ENCODE measurements at places on chromosomes 16 and 17.

GRCh38 chr16:14641926-14642325 is 9.2 kb downstream of the BFAR start:
- DNase-seq = no peak

DNA sequence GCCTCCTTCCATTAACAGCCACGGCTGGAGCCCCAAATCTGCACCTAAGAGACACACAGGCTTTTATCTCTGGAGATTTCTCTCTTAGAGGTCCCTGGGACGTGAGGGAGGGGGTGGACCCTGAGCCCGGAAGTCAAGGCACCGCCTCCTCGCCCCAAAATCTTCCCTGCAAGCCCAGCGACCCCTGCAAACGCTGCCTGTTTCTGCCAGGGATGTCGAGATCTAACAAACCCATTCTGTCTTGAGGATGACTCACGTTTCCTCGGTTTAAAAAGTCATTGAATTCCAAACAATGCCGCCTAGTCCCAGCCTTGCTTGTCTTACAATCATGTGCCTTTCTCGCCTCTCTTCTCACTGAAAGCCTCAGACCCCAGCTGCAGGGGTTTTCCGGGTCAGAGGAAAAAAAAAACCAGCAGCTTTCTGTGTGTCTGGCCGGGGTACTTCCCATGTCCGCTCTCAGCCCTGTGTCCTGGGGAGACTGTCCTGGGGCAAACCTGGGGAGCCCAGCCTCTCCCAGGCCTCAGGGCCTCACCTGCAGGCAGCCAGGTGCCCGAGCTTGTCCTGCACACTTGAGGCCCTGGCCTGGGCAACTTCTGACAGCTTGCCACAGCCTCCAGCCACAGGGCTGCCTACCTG is 15.4 kb downstream of the ARL2BP start:
- no peak for DNase-seq

DNA sequence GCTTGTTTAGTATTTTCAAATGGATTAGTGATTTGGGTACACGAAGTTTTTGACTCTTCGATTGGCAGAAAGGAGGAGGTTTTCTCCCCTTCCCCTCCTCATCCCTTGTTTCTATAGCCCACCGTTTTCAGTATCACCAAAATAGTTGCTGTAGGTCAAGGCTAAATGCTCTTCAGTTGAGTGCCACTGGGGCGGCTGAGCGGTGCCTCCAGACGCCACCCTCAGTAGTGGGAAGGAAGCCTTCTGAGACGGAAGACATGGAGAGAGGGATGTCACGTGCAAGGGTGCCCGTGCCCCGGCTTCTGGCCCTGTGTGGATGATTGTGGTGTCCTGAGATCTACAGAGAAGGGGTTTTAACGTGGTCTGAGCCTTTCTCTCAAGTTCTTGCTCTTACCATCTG is 39.7 kb upstream of the CRISPLD2 start:
- no peak for DNase-seq

DNA sequence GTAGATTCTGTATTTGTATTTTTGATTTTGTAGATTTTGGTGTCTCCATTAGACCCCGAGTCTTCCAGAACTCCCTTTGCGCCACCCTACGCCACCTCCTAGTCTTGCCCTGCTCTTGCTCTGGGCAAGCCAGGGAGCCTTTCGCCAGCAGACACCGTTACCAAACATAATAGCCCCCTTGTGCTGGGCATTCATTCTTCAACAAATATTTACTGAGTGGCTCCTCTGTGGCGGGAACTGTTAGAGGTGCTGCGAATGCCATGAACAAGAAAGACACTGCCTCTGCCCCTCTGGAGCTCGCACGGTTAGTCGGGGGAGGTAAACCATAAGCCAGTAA is 841 bp upstream of the GPT2 start:
- DNase-seq = no peak

GRCh38 chr16:77062878-77063675 is 127.9 kb upstream of the MON1B start:
- no peak for DNase-seq

DNA sequence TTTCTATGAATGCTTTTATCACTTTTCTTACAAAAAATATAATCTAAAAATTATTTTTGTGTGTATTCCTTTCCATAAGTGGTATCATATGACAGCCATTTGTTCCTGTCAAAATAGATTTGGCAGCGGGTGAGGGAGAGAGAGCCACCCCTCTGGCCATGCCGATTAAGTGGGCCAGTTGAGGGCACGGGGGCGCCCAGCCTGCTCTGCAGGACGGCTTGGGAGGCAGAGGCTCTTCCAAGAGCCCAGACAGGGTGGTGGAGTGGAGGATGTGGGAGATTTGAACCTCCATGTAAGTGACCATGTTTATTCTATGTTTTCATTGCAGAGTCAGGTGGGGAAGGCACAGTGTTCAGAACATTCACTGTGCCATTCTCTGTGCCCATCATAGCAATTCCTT is 88.8 kb downstream of the IRX3 start:
- no peak for DNase-seq

DNA sequence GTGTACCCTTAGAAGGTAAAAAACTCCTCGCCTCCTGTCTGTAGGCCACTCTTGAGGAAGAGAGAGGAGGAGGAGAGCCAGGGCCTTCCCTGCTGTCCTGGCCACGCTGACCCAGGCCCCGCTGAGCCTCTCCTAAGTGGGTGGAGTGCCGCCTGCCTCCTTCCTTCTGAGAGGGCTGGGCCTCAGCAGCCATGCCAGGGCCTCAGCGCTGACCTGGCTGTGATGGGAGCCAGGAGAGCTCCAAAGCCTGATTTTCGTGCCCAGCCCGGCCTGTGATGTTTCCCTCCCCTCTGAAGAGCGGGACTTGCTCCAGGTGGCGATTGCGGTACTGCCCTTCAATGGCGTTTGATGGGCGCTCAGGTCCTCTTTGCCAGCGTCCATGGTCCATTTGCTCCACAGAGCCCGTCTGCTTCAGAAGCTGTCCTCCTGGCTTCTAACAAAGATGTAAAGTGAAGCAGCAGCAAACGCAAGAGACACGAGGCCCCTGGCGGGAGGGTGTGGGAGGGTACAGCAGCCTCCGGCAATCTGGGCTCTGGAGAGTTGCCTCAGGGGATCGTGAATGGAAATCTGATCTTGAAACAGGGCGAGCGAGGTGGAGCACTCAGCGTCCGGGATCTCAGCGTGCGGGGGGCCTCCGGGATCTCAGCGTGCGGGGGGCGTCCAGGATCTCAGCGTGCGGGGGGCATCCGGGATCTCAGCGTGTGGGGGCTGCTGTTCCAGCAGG is 93.5 kb downstream of the NPIPB11 start:
- no peak for DNase-seq

DNA sequence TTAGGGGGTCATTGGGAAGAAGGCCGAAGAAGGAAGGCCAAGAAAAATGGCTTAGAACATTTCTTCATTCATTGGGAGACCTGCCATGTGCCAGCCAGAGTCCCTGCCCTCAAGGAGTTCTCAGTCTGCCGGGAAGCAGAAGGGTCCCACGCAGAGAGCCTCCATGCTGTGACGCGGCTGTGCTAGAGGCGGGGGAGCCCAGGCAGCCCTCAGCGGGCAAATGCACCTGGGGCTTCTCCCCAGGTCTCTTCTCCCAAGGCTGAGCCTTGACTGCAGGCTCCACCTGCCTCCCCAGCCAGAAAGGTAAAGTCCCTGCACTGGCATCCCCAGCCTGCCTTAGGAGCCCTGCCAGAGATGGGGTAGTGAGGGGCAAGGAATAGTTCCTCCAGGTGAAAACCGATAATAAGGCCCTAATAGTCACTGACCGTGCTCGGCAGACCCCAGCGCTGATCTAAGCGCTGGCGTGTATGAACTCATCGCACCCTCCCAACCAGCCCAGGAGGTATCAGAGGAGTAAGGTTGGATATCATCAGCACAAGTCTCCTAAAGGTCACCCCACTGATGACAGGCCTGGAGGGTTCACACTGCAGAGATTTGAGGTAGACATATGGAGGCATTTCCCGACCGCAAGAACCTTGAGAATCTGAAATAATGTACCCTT is 6.0 kb upstream of the CDR2L start:
- no peak for DNase-seq

DNA sequence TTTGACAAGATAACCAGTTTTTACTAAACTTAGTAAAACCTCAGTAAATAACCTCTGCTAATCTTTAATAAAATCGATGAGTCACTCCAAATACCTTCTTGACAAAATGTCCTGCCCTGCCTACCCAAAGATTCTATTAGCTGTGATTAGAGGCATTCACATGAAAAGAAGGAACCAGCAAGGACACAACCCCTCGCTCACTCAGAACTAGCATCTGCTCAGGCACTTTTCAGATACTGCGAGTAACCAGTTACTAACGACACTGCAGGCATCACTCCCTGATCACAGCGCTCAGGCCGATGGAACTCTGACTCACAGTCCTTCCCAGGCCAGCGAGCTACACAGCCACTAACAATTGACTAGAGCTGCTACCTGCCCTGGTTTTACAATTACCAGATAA is 24.3 kb downstream of the PELP1 start:
- DNase-seq = no peak

- DNase-seq = peak; percentile 24
These were observed at the start of gene CACNA1H for GRCh38 chr16:1152651-1153259. TSS of gene CACNA1H (plus strand) at chr16:1153106. CDS start at chr16:1153738, 632 bp downstream.

GRCh38 chr17:32302860-32303649 is 37.4 kb downstream of the RHBDL3 start:
- DNase-seq = no peak

- DNase-seq = no peak
These were observed 42.1 kb downstream of the GPRC5B start for GRCh38 chr16:19842426-19843157.

DNA sequence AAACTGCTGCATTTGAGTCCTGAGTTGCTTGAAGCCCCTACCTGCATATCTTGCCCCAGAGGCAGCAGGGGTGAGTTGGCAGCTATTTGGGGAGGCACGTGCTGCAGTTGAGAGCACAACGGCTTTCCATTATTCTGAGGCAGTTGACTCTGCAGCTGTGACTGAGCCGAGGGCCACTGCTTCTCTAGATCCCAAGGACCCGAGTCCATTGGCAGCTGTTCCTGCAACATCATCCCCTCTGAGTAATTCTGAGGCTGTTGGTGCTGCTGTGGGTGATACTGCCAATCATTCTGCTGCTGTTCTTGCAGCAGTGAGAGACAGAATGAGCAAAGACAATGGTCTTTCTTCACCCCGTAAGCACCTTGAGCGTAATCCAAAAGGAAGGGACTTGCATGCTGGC is 12.7 kb downstream of the TERF2IP start:
- no peak for DNase-seq

DNA sequence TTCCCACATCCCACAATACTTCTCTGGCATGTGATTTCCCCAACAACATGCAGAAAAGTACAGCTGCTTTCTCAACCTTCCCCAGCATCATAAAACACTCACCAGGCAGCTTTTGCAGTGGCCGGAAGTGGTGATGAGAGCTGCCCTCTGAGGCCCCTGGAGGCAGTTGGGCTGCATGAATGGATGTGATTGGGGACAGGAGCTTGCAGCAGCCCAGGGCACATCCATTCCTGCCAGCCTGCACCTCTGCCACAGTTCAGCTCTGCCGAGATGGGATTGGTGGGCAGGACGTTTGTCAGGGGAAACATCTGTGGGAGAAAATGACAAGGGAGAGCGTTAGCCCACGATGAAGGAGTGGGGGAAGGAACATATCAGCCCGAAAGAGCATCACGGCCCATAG is 19.8 kb downstream of the NUBP1 start:
- DNase-seq = no peak

- DNase-seq = peak; percentile 60
These were observed 27.1 kb downstream of the GNPTG start for GRCh38 chr16:1378804-1379303.

- no peak for DNase-seq
These were observed 112.7 kb downstream of the VPS53 start for GRCh38 chr17:601926-602303.

DNA sequence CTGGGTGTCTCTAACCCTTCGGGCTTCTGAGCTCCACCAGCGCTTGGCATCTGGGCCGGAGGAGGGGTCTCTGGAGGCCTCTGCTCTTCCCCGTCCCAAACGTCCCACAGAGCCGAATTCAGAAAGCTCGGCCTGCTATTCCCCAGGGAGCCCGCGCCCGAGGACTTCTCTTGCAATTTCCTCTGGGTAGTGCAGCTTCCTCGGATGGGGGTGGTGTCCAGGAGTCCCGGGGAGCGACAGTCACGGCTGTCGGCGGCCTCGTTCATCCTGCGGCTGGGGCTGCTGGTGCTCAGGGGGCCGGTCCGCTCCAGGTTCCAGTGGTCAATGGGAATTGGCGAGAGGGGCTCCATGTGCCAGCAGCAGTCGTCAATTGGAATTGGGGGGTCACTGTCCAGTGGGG is 11.8 kb upstream of the NLRC3 start:
- no peak for DNase-seq

DNA sequence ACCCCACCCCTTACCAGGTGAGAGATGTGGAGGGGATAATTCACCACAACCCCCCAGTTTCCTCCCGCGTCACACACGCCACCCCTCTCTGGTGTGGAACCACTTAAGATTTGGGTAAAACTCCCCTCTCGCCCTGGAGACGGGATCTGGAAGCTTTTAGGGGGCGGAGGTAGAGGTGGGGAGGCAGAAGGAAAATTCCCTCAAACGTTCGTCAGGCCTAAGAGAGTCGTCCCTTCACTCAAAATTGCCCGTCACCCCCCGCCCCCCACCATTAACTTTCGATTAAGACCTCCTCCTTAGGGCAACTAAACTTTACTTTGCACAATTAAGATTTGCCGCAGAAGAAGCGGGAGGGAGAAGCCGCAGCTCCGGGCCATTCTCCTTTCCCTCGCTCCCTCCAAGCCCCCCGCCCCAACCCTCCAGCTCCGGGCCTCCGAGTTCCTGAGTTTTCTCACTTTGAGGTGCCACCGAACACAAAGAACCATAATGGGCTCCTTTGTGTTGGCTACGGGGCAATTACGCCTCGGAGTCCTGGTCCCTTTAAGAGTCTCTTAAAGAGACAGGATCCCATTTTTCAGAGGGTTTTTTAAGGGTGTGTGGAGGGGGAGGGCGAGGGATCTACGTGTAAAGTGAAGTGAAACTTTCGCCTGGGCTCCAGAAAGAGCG is 985 bp upstream of the FZD2 start:
- DNase-seq = no peak

GRCh38 chr17:34412965-34413441 is 50.0 kb upstream of the CCL1 start:
- DNase-seq = no peak

DNA sequence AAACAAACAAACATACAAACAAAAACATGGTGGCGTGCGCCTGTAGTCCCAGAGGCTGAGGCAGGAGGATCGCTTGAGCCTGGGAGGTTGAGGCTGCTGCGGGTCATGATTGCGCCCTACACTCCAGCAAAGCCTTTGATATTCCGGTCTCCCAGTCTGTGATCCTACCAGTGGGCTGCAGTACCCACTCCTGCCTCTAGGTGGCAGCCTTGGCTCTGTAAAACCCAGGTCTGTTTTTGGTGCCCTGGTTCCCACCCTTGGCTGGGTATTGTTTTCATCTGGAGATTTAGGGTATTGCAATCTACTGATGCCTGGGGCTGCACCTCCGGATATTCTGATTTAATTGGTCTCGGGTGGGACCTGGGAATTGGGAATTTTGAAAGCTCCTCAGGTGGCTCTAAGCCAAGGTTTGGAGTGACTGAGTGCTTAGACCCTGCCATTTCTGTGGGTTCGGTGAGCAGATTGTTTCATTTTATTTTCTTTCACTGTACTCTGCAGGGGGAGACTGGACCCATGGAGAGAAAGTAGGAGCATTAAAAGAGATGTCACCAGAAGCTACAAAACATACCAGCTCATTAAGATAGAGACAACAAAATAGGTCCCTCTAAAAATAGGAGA is 40.5 kb downstream of the MYH3 start:
- peak; percentile 65 for DNase-seq
